Psoas muscle (tissue), 8 donors: ENCODE measurements at places on chromosomes 5 and 9. TPM values are rescaled to one million over a fixed set of nuclear protein-coding genes. Genes with fewer than 3 reads are reported as not detected.

FBXW11 gene
- 42.7 TPM for total RNA-seq

ANKRD34B gene
- not detected for total RNA-seq

KIF4B gene
- not detected for total RNA-seq

ZNF462 gene
- total RNA-seq, result 27.0 TPM

FBLL1 gene
- total RNA-seq, result 0.20 TPM

PCDHGB6 gene
- total RNA-seq, result 3.5 TPM

ADRB2 gene
- total RNA-seq, result 9.8 TPM

SLC45A2 gene
- not detected for total RNA-seq

BAAT gene
- 0.15 TPM for total RNA-seq

CDH12 gene
- not detected for total RNA-seq

FYB1 gene
- total RNA-seq, result 1.8 TPM

SLC46A2 gene
- not detected for total RNA-seq

KCNV2 gene
- total RNA-seq, result not detected

PCDHGA2 gene
- total RNA-seq, result 1.6 TPM

LCN10 gene
- 4.1 TPM for total RNA-seq

SHOC1 gene
- total RNA-seq, result 0.14 TPM

NUDCD2 gene
- total RNA-seq, result 13.6 TPM

MAT2B gene
- 33.8 TPM for total RNA-seq

DNA sequence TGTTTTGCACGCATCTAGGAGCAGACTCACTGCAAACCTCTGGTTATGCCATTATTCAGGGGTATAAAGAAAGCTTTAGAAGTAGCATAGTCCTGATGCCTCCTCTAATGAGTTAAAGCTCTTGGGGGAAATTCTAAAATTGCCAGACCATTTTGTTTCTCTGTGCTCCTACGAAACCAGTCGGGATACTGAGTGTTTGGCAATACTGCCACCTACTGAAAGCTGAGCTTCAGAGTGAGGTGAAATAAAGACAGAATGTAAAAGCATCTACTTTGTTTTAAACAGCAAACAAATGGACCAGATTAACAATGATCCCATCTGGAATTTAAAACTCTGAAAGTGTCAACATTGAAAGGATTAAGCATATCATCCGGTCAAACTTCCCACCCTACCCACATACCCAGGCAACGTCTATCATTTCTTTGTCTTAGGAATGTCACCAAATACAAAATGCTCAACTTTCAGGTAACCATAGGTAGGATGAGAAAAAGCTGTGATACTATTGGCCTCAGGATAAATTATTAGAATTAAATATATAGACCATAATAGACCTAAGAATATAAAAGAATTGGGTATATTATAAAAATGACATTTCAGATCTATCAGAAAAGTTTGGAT is 77.8 kb upstream of the SHISAL2B start:
- no peak for DNase-seq

- DNase-seq, result no peak
Measured at GRCh38 chr5:95928724-95929253, 32.9 kb downstream of the ELL2 start.

DNA sequence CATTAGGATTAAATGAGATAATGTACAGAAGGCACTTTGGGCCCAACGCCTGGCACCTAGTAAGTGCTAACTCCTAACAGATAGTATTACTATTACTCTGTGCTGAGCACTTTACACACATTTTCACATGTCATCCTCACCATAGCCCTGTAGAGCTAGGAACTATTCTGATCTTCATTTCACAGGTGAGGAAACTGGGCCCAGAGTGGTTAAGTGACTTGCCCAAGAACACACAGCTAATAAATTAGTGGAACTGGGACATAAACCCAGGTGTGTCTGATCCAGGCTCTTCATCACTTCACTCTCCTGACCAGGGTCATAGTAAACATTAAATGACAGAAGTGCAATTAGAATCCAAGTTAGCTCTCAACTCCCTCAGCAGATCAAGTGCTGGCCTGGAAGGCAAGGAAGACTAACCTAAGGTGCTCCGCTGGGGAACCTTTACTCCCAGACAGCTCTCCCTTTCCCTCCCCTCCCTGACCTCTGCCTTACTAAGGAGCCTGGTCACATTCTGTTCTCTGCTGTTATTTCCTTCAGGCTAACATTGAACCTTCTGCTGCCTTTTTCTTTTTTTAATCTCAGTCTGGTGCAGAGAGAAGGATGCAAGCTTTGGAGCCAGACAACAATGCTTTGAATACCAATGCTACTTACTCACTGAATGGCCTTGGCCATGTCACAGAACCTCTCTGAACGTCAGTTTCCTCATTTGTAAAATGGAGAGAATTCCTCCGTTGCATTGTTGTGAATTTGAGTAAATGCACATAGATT is 4.1 kb upstream of the ADRA1B start:
- DNase-seq, result no peak

DNA sequence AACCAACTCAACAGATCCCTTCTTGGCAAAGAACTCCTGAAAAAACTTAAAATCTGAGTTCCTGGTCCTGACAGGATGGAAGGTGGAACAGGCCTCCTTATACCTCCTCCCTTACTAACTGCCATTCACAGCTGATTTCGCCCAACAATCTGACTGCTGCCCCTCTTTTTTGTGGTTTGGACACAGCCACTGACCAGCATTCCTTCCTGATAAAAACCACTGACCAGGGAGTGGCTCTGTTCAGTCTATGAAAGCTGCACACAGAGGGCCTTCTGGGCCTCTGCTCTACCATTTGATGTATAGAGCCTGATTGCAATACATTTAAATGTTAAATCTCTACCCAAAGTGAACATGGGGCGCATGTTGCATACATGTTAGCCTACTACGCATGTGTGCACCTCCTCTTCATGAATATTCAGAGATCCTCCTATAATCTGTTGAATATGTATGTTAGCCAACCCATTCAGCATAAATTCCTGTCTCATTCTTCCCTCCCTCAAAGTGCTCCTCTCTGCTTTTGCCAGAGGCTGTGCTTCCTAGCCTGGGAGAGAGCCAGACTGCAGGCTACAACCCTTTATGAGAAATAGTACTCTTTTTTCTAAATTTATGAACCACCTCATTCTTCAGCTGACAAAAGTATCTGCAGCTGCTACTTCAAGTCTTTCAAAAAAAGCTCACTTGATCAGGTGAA is 93.7 kb upstream of the MRPS30 start:
- no peak for DNase-seq

GRCh38 chr5:39623291-39623865 is 198.6 kb upstream of the DAB2 start:
- DNase-seq, result no peak

GRCh38 chr9:98943682-98944056 is at the start of gene COL15A1:
COL15A1 (plus strand) TSS chr9:98943907; CDS start chr9:98944062, 155 bp downstream.
- DNase-seq, result peak; percentile 42

- DNase-seq, result no peak
Measured at GRCh38 chr5:16943846-16944678, 8.0 kb upstream of the MYO10 start.

DNA sequence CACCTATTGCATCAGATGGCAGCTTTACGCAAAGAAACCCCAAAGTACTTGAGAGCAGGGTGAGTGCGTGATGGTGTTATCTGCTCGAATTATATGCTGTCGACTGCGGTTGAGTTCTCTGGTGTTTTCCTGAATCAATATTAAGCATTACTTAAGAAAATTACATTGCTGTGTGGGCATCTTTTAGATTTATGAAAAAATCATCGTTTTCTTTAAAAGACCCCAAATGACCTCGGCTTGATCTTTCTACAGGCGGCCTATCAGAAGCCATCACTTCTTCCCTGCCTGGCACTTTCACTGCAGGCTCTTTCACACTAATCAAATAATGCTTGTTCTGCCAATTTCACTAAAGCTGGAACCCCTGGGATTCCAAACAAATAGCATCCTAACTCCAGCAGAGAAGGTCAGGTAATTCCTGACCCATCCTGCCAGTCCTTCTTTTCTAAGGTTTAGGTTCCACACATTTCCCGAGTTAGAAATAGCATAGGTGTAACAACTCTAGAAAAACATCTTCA is 1.7 kb downstream of the UBE2QL1 start:
- no peak for DNase-seq

- DNase-seq, result no peak
Measured at GRCh38 chr9:13608451-13608850, 329.0 kb upstream of the MPDZ start.

DNA sequence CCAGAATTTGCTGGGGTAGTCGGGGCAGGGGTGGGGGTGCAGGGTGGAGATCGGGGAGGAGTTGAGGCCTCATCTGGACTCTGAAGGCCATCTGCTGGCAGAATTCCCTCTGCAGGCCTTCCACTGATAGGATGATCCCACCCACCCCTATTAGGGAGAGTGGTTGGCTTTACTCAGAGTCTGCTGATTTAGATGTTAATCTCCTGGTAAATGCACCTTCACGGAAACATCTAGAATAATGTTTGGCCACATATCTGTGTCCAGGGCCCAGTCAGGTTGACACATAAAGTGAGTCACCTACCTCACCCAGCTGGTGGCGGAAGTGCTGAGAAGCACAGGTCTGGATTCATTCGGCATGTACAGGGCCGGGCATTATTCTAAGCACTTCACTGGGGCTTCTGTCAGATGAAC is 50.0 kb downstream of the DAPK1 start:
- no peak for DNase-seq

GRCh38 chr9:129726322-129727160 is 26.3 kb downstream of the PTGES start:
- peak; percentile 83 for DNase-seq

GRCh38 chr5:151128817-151129216 is 28.8 kb downstream of the ANXA6 start:
- no peak for DNase-seq

DNA sequence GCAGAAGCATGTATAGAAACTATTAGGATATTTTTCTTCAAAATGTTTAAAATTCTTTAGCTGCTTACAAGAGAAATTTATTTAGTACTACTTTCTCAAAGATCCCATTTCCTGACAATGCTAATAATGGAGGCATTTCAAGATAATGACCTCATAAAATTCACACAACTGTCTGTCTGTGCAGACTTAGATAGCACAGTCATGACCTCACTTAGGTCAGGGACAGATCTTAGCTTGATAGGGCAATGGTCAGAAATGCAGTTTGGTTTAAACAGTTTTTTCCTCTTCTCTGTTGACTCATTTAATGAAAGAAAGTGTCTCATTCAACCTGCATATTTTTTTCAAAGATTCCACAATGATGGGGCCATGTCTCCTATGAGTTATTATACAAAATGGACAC is 128.4 kb downstream of the GRIA1 start:
- DNase-seq, result no peak

GRCh38 chr5:150448952-150449516 is 505 bp downstream of the RPS14 start:
- no peak for DNase-seq

DNA sequence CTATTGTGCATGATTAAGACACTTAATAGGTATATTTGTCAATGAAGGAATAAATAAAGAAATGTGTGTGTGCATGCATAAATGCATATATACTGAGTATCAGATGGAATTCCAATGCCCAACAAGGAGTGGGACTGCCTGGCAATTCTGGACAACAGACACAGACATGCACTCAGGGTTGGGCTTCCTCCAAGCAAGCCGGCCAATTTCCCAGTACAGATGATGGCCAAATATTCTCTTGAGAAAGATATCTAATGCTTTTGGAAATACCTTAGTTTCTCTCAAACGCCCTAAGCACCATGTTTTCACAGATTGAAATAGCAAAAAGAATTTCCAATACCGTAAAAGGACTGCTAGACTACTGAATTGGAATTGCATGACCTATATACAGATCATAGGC is 11.1 kb downstream of the FTMT start:
- no peak for DNase-seq

- DNase-seq, result peak; percentile 56
Measured at GRCh38 chr9:37415011-37415719, 7.3 kb upstream of the GRHPR start.

DNA sequence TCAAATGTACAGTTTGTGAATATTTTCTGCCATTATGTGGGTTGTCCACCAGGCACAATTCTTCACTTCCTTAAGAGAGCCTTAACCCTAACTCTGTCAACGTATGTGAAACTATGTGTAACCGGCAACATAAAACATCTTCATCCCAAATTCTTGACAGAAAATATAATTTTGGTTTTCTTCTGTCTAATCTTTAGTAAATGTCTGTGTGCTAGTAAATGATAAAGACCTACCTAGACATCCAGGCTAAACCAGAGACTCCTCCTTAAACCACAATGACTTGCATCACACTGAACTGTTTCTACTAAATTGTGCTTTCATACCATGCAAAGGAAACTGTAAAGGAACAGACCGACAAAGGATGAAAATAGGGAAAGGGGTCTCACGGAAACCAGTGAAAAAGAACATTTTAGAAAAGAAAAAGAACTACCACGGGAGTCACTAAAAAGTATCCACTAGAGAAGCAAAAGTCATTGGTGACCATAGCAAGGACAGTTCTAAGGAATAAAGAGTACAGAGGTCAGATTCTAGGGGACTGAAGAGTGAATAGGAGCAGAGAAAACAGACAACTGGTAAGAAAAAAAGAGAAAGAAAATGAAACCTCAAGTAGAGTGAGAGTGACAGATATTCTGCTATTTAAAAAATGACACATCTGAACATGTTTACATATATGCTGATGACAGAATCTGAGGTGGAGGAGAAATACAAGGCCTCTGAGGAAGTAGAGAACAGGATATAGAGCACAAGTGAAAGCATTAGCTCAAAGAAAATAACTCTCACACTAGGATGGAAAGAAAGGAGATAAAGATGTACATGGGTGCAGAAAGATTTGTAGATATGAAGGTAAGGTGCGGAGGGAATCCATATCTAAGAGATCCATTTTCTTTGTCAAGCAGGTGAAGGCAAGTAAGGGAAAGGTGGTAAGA is 49.4 kb downstream of the FNIP1 start:
- no peak for DNase-seq
